ENCODE measurements at places on chromosomes 6 and 20. TPM values are rescaled to one million over a fixed set of nuclear protein-coding genes. Genes with fewer than 3 reads are reported as not detected.
A peak's percentile ranks its signal among the peaks of the same experiment; 100 is the strongest.

- H3K27ac ChIP-seq: no peak overlapping the region
- no peaks in the 10 kb centered on the region for H3K4me1 ChIP-seq
- H3K36me3 ChIP-seq: peaks cover 2% of the 10 kb centered on the region
Measured at GRCh38 chr6:53758496-53758895, 36.3 kb upstream of the LRRC1 start.

GRCh38 chr20:40893610-40894236 lies 134.9 kb upstream of the TOP1 start:
- peaks cover 2% of the 10 kb centered on the region for H3K4me1 ChIP-seq
- no peak overlapping the region for H3K27ac ChIP-seq
- H3K36me3 ChIP-seq: no peaks in the 10 kb centered on the region
- DNase-seq: no peak
- peaks cover 2% of the 10 kb centered on the region for H3K27me3 ChIP-seq

Gene PHACTR1
- total RNA-seq: 2.6 TPM

GRCh38 chr6:26501482-26501986 lies 1.4 kb downstream of the BTN1A1 start:
- no peaks in the 10 kb centered on the region for H3K36me3 ChIP-seq
- peaks cover 29% of the 10 kb centered on the region for H3K27me3 ChIP-seq
- no peak overlapping the region for H3K27ac ChIP-seq
- H3K4me3 ChIP-seq: peak overlapping the region; percentile 71

Gene PTP4A1
- 160 TPM for total RNA-seq

Data from T-cell (primary cell).